ENCODE measurements at places on chromosomes 3 and 15. TPM values are rescaled to one million over a fixed set of nuclear protein-coding genes. Genes with fewer than 3 reads are reported as not detected.
A peak's percentile ranks its signal among the peaks of the same experiment; 100 is the strongest.

DNA sequence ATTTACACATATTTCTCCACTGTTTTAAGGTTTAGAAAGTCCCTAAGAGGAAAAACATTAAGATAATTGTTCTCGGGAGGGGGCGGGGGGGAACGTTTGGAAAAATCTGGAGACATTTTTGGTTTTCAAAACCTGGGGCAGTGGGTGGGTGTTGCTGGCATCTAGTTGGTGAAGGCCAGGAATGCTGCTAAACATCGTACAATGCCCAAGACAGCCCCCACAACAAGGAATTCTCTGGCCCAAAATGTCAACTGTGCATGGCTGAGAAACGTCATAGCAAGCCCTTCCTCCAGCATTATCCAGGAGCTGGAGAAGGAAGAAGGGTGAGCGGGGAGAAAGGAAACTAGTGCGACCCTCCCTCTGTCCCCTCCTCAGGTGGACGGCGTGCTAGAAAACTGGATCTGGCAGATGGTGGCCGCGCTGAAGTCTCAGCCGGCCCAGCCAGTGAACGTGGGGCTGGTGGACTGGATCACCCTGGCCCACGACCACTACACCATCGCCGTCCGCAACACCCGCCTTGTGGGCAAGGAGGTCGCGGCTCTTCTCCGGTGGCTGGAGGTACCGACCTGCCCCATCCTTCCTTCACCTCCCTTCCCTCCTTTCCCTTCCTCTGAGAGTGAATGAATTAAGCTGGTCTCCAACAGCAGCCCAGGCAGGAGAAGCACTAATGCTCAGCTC is 109.8 kb downstream of the LIPC start:
- no peak for DNase-seq
- peaks cover 3% of the 10 kb centered on the region for H3K4me1 ChIP-seq
- no peak overlapping the region for H3K27ac ChIP-seq
- no peak overlapping the region for H3K4me3 ChIP-seq
- no peaks in the 10 kb centered on the region for H3K27me3 ChIP-seq

Gene SLC15A2
- total RNA-seq: 44.6 TPM

GRCh38 chr3:190338717-190339116 is 16.5 kb upstream of the CLDN1 start:
- DNase-seq: peak; percentile 44
- no peaks in the 10 kb centered on the region for H3K4me1 ChIP-seq
- H3K4me3 ChIP-seq: no peak overlapping the region
- peak overlapping the region; percentile 50 for H3K27ac ChIP-seq
- no peaks in the 10 kb centered on the region for H3K27me3 ChIP-seq

Gene CX3CR1
- 5.0 TPM for total RNA-seq

- H3K27ac ChIP-seq: no peak overlapping the region
- no peak overlapping the region for H3K4me3 ChIP-seq
- peaks cover 6% of the 10 kb centered on the region for H3K36me3 ChIP-seq
- no peaks in the 10 kb centered on the region for H3K27me3 ChIP-seq
- no peaks in the 10 kb centered on the region for H3K4me1 ChIP-seq
Measured at GRCh38 chr3:168040607-168041208, 55.0 kb downstream of the GOLIM4 start.

DNA sequence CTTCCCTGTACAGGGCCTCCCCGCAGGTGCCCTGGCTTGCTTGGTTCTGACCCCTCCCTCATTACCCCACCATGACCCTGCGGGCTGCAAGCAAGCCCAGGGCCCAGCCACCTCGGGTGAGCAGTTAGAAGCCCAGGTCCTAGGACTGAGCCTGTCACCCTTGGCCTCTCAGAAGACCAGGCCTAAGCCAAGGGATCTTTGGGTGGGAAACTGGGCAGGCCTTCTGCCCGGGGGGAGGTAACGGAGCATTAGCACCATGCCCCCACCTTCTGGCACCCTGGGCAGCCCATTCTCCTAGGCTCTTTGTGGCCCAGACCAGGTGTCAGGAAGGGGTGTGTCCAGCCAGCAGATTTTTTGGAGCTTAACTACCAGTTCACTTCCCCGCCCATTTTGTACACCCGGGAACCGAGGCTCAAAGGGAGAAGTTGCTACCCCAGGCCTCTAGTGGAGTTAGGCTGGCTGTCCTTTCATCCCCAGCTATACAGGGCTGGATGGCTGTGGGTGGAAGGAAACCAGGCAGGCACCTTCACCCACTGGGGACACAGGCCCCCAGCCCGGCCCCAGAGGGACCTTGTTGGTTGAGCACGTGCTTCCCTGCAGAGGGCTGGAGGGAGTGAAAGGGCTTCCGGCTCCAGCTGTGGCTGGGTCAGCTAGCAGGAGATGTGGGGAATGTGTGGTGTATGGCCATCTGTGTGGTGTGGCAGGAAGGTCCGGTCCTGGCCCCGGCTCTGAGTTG is 1.4 kb downstream of the CSK start:
- H3K4me1 ChIP-seq: peaks cover 14% of the 10 kb centered on the region
- H3K36me3 ChIP-seq: no peaks in the 10 kb centered on the region
- no peak for DNase-seq
- H3K27me3 ChIP-seq: no peaks in the 10 kb centered on the region

Gene TICRR
- total RNA-seq: 0.52 TPM

Gene DOCK3
- 1.4 TPM for total RNA-seq

DNA sequence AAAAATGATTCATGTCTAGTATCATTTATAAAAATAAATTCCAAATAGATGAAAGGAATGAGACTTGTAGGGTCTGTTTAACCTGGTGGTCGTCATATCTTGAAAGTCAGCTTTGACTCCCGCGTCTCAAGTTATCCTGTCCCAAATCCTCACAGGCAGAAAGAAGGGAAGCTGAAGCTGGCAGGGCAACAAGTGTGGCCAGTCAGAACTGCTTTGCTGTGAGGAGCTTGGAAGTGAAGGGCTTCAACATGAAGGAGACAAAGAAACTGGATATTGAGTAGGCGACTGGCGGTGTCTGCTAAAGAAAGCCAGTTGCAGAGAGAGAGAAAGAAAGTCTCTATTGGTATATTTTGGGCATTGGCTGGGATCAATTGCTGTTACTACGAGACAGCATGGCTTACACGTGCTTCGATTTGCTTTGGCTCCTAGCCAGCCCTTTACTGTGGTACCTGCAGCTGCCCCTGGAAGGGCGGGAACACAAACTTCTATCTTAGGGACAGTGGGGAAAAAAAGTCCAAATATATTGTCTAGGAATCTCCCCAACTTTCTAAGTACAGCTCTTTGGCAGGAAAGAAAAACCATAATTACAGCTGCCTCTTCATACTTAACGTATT is 107.2 kb downstream of the CHST2 start:
- no peaks in the 10 kb centered on the region for H3K36me3 ChIP-seq
- H3K27ac ChIP-seq: no peak overlapping the region
- no peak overlapping the region for H3K4me3 ChIP-seq
- no peaks in the 10 kb centered on the region for H3K4me1 ChIP-seq

GRCh38 chr3:37853691-37854413 is 7.8 kb upstream of the CTDSPL start:
- DNase-seq: no peak
- no peak overlapping the region for H3K4me3 ChIP-seq
- no peaks in the 10 kb centered on the region for H3K36me3 ChIP-seq
- H3K27me3 ChIP-seq: no peaks in the 10 kb centered on the region
- no peak overlapping the region for H3K27ac ChIP-seq
- H3K4me1 ChIP-seq: no peaks in the 10 kb centered on the region
